ENCODE measurements at places on chromosomes 3 and 15. TPM values are rescaled to one million over a fixed set of nuclear protein-coding genes. Genes with fewer than 3 reads are reported as not detected.
A peak's percentile ranks its signal among the peaks of the same experiment; 100 is the strongest.

DNA sequence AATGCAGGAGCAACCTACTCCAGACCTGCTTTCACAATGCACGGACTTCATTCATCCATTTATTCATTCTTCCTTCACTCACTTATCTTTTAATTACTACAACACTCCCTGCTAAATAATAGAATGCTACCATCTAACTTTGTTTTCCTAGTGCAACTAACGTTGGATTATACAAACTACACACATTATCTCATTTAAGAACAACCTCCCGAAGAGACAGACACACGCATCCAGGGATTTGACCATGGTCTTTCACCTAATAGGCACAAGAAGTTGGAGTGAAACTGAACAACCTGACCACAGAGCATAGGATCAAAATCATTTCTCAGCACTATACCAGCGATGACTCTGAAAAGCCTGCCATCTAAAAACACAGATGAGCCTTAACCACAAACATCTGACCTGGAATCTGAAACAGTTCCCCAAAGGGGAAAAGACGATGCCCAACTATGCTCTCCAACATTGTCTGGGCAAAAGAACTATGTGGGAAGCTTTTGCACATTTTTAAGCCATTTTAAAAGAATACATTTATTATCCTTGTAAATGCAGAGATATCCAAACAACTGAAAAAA, 21.0 kb downstream of the ZNF385D start:
- H3K36me3 ChIP-seq = no peaks in the 10 kb centered on the region
- no peak overlapping the region for H3K27ac ChIP-seq
- no peak for DNase-seq
- no peaks in the 10 kb centered on the region for H3K27me3 ChIP-seq
- no peaks in the 10 kb centered on the region for H3K4me1 ChIP-seq

DNA sequence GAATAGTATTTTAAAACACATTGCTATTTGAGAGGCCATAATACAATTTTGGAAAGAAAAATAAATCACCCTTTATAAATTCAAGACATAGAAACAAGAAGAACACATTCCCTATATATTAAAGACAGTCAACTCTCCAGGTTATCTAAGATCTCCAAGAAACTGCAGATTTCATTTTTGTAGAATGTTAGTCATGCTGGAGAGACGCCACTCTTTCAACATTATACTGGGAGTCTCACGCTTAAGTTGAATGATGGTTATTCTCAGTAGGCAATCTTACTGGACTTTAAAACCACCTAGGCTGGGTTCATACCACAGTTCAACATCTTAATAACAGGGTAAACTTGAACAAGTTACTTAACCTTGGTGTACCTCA, 3.6 kb upstream of the CHRM5 start:
- H3K27me3 ChIP-seq = no peaks in the 10 kb centered on the region
- no peak overlapping the region for H3K27ac ChIP-seq
- H3K4me3 ChIP-seq = no peak overlapping the region

DNA sequence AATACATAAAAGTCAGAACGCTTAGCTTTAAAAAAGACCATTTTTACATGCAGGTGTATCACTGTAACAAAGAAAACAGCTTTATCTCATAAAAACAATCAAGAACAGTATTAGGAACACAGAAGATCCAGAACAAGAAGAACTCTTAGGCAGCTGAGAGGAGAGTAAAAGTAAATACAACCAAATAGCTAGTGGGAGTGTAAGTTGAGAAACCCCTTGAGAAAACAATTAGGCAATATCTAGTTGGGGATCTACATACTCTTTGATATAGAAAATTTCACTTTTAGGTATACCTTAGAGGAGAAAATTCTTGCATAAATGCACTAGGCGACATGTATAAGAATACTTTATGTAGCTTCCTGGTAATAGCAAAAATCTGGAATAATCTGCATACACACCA, 7.5 kb downstream of the TMF1 start:
- no peak overlapping the region for H3K27ac ChIP-seq
- peaks cover 77% of the 10 kb centered on the region for H3K36me3 ChIP-seq
- peaks cover 6% of the 10 kb centered on the region for H3K4me1 ChIP-seq
- DNase-seq = no peak
- no peaks in the 10 kb centered on the region for H3K27me3 ChIP-seq
- H3K4me3 ChIP-seq = no peak overlapping the region

The UNC45A gene
- 74.9 TPM for total RNA-seq

The ROBO1 gene
- total RNA-seq = 69.8 TPM

The AGTR1 gene
- 13.3 TPM for total RNA-seq

GRCh38 chr3:171871392-171872274, 28.5 kb downstream of the TMEM212 start:
- H3K4me3 ChIP-seq = no peak overlapping the region
- no peaks in the 10 kb centered on the region for H3K36me3 ChIP-seq
- no peak overlapping the region for H3K27ac ChIP-seq
- H3K27me3 ChIP-seq = no peaks in the 10 kb centered on the region

DNA sequence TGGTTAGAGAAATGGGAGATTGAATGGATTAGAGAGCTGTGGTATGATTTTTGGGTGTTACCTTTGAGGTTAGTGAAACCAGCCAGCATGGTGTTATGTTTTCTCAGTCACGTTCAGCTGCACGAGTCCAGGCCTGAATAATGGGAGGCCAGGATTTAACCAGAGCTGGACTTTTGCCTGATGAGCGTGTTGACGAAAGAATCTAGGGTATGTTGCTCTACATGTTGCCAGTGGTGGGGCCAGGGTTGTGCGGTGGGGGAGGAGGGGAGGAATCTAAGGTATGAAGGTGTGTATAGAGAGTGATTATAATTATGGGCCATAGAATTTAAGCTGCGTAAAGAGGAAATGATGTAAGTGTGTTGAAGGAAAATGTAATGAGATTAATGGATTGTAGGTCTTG, 22.8 kb downstream of the MINDY2 start:
- no peaks in the 10 kb centered on the region for H3K4me1 ChIP-seq
- DNase-seq = peak; percentile 21
- H3K27me3 ChIP-seq = no peaks in the 10 kb centered on the region
- no peak overlapping the region for H3K27ac ChIP-seq
- no peak overlapping the region for H3K4me3 ChIP-seq

The PLCB2 gene
- total RNA-seq = under 0.01 TPM

GRCh38 chr3:71317749-71318457, 265.6 kb downstream of the FOXP1 start:
- H3K4me1 ChIP-seq = peaks cover 7% of the 10 kb centered on the region
- H3K27ac ChIP-seq = no peak overlapping the region
- no peak for DNase-seq
- peaks cover 3% of the 10 kb centered on the region for H3K36me3 ChIP-seq
- no peak overlapping the region for H3K4me3 ChIP-seq

DNA sequence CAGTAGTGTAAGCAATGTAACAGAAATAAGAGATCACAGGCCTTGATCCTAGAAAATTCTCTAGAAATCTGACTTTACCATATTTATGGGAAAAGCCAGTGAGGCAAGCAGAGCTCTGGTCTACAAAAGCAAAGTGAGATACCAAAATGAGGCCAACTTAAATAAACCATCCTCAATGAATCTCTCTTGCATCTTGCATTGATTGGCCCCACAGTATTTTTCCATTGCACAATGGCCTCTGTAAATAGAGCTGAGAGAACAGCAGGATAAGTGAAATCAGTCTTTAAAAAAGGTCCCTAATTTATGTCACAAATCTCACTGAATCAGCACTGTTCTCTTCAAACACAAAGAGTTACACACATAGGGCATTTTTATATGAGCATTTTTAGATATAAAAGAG, 8.9 kb downstream of the CFAP20DC start:
- H3K27me3 ChIP-seq = no peaks in the 10 kb centered on the region
- H3K4me3 ChIP-seq = no peak overlapping the region
- H3K4me1 ChIP-seq = no peaks in the 10 kb centered on the region
- H3K36me3 ChIP-seq = no peaks in the 10 kb centered on the region
- H3K27ac ChIP-seq = no peak overlapping the region

DNA sequence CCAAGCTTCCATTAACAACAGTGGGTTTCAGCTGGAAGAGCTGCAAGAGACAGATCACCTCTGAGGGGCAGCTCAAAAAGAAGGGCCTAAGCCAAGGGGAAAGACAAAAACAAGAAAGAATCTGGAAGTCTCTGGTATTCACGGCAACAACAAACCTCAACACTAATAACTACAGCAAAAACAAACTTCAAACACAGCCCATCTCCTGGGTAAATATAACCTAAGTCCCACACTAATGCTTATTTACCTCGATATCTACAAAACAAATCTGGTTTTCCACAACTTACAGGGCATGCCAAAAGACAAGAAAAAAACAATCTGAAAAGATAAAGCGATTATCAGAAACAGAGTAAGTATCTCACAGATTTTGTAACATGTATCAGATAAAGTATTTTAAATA, 29.7 kb downstream of the TOP2B start:
- no peak for DNase-seq
- H3K4me1 ChIP-seq = no peaks in the 10 kb centered on the region
- no peaks in the 10 kb centered on the region for H3K27me3 ChIP-seq
- H3K27ac ChIP-seq = no peak overlapping the region

- no peaks in the 10 kb centered on the region for H3K27me3 ChIP-seq
- no peak for DNase-seq
- no peak overlapping the region for H3K4me3 ChIP-seq
- H3K4me1 ChIP-seq = no peaks in the 10 kb centered on the region
- no peak overlapping the region for H3K27ac ChIP-seq
- H3K36me3 ChIP-seq = no peaks in the 10 kb centered on the region
These were observed 392.2 kb downstream of the DIPK2A start for GRCh38 chr3:144363856-144364255.

Data from osteoblast (primary cell).